A549 treated with CpdA at 1 μM for 4 hours (cell line): ENCODE measurements at places on chromosomes 3 and 15. TPM values are rescaled to one million over a fixed set of nuclear protein-coding genes. Genes with fewer than 3 reads are reported as not detected.

Gene NRROS
- not detected in 5 replicates for total RNA-seq

Gene CISH
- total RNA-seq, result 0.46 to 0.78 TPM (median 0.66 TPM) in 5 replicates

Gene SRGAP3
- 0.62 to 0.89 TPM (median 0.71 TPM) in 5 replicates for total RNA-seq

Gene GOLGA6D
- 0.05 TPM in 1 of 5 replicates, not detected in the others for total RNA-seq

Gene EPHA3
- not detected in 5 replicates for total RNA-seq

Gene ARMC8
- total RNA-seq, result 20.5 to 28.2 TPM (median 22.9 TPM) in 5 replicates

Gene CORO2B
- 2.7 to 4.8 TPM (median 3.7 TPM) in 5 replicates for total RNA-seq

Gene RNU5B-1
- not detected in 5 replicates for total RNA-seq

Gene SH2D7
- not detected in 5 replicates for total RNA-seq

Gene RTP4
- total RNA-seq, result not detected in 5 replicates

Gene CAPN3
- total RNA-seq, result 0.25 to 0.43 TPM (median 0.31 TPM) in 3 of 5 replicates, not detected in the others

Gene ATP10A
- total RNA-seq, result 6.2 to 7.0 TPM (median 6.7 TPM) in 5 replicates

Gene CMTM6
- 37.4 to 44.3 TPM (median 41.1 TPM) in 5 replicates for total RNA-seq

Gene TMEM40
- 0.13 to 0.38 TPM (median 0.26 TPM) in 5 replicates for total RNA-seq

Gene CHRNA5
- total RNA-seq, result 29.2 to 36.9 TPM (median 36.2 TPM) in 5 replicates

Gene DUOX1
- total RNA-seq, result not detected in 5 replicates

Gene SLC2A2
- not detected in 5 replicates for total RNA-seq

Gene GPR176
- 11.0 to 13.9 TPM (median 11.3 TPM) in 5 replicates for total RNA-seq

Gene TIMP4
- 10.9 to 14.7 TPM (median 11.8 TPM) in 5 replicates for total RNA-seq

Gene TGM5
- not detected in 5 replicates for total RNA-seq

Gene CTXND1
- total RNA-seq, result 0.01 TPM in 1 of 5 replicates, not detected in the others

Gene RASL12
- 0.09 to 0.16 TPM (median 0.11 TPM) in 4 of 5 replicates, not detected in the other for total RNA-seq

Gene ZCWPW2
- 0.06 TPM in 1 of 5 replicates, not detected in the others for total RNA-seq
